ENCODE measurements at places on chromosomes 13 and 19.
A peak's percentile ranks its signal among the peaks of the same experiment; 100 is the strongest.

DNA sequence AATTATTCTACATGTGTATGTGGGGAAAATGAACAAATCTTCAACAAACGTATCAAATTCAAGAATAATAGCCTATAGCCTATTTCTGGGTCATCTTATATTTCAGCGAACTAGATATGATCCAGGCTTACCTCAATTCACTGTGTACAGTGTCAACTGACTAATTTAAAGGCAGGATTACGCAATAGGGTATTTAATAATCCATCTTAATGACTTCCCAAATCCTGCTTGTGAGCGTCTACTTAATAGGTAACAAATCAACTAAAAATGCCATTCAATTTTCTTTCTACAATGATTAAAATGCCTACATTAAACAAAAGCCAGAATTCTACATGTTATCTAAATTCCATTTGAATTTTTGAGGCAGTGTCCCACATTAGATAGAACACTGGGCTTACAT lies 67.0 kb downstream of the USP12 start:
- DNase-seq: no peak

DNA sequence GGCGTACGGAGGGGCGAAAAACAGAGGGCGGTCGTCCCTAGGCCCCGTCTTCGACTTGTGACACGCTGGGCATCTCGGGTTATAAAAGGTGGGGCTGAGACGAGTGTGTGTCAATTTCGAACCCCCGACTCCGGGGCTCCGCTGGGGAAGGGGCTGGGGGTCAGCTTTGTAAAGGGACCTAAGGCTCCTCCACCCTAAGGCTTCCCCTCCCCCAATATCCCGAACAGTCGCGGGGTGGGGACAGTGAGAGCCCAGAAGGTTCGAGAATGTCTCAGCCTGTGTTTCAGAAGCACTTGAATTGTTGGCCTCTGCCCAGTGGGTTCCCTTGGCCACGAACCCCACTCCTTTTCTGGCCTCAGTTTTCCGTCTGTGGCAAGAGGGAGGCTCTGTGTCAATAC lies 450 bp downstream of the SELENOW start:
- no peak for DNase-seq

DNA sequence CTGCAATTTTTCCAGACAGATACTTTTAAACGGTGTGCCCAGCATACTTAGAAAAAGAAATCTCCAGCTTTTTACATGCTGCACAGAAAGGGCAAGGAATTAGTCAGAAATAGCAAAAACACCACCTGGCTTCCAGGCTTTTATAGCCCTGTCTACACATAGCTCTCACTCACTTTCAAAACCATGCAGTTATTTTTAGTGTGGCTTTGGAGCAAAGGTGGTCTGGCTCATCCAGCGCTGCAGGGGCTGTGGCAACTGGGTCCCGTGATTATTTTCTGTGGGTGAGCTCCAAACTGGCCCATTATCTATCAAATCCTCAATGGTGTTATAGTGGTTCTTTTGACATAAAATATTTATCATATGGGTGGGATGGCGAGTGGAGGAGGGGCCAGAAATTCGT lies 57.0 kb downstream of the COL4A2 start:
- DNase-seq: no peak

DNA sequence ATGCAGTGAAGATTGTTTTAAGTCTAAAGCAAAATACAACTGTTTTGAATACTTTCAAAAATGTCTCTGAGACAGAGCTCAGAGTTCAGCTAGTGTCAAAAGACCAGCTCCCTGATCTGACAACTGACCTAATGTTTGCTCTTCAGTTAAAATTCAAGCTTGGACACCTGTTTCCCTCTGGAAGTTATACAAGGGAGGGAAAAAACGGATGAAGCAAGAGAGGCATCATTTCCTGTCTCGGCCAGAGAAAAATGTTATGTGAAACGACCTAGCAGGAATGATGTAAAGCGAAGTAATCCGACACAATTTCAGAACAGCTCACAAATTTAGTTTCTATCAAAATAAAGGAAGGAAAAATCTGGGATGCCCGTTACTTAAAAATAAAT lies 59.4 kb downstream of the ZAR1L start:
- no peak for DNase-seq

DNA sequence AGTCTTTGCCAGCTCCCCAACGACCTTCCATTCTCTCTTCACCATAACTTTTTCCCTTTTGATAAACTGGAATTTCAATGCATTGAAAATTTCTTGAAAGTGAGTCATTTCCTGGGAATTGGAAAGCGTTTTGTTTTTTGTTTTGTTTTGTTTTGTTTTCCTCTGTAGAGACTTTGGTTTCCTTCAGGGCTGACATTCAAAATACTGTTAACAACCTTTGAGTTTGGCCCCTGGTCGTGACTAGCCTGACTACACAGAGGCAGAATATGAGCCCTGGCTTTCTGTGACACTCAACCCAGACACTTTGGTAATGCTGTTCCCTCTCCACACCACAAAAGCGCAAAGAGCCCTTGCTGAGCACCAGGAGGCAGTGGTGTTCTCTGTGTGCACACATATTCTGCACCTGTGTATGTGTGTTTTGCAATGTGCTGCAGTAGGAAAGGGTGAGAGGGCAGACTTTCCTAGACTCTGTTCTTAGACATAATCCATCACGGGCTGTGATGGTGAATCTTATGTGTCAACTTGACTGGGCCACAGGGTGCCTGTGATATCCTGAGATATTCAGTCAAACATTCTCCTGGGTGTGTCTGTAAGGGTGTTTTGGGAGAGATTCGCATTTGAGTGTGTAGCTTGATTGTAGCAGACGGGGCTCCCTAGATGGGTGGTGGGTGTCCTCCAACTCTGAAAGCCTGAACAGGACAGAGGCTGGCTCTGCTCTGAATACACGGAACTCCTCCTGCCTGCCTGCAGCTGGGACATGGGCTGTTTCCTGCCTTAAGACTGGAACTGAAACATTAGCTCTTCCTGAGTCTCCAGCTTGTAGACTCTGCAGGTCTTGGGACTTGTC lies 29.5 kb upstream of the ANKRD10 start:
- DNase-seq: no peak

GRCh38 chr13:98549006-98549727 lies 27.7 kb downstream of the STK24 start:
- DNase-seq: no peak

DNA sequence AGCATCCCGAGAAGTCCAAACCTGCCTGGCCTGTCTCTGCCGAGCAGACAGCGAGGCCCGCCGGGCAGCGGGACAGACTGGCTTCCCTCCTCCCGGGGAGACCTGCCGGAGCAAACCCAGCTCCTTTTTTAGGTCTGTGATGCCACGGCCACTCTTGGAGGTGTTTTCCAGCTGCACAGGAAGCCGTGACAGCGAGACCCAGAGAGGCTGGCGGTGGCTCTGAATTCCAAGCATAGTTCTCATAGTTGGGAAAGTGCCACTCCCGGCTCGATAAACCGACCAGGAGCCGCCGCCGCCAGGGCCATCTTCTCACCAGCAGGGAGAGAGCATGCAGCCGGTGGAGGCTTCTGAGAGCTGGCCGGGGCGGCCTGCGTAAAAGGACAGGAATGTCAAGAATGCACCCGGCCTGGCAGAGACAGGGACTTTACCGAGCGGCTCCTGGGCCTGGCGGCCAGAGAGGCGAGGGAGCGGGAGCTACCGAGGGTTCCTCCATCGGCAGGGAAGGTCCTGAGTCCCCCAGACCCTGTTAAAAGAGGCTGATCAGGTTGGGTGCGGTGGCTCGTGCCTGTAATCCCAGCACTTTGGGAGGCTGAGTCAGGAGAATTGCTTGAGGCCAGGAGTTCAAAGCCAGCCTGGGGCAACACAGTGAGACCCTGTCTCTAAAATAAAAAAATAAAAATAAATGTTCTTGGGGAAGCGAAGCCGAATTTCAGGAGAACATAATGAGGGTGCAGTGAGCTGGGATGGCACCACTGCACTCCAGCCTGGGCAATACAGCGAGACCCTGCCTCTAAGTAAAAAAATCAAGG lies 64.9 kb downstream of the GADD45B start:
- DNase-seq: no peak

- DNase-seq: peak; percentile 26
Observed at GRCh38 chr19:22783651-22784410, at the start of gene ZNF99. Gene ZNF99 (minus strand): TSS chr19:22784151. CDS start chr19:22784016, 135 bp downstream.

DNA sequence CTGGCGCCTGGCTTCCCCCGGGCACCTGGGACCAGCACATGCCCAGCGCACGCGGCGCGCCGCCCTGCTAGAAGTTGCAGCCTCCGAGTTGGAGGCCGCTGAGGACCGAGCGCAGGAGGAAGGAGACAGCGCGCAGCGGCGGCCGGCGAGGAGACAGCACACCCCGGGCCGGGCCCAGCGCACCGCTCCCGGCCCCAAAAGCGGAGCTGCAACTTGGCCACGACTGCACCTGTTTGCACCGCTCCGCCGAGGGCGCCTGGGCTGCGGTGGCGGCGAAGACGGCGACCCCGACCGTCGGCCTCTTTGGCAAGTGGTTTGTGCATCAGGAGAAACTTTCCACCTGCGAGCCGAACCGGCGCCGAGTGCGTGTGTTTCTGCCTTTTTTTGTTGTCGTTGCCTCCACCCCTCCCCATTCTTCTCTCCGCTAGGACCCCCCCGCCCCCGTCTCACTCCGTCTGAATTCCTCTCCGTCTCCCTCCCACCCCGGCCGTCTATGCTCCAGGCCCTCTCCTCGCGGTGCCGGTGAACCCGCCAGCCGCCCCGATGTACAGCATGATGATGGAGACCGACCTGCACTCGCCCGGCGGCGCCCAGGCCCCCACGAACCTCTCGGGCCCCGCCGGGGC lies at the start of gene SOX1:
TSS of gene SOX1 (plus strand) at position 34 of the 626 bp plus-strand sequence. CDS start at position 544, 510 bp downstream.
- DNase-seq: no peak

GRCh38 chr13:83150616-83151307 lies 731.5 kb downstream of the SLITRK1 start:
- no peak for DNase-seq

- no peak for DNase-seq
Observed at GRCh38 chr13:50730496-50731351, 112.8 kb downstream of the DLEU7 start.

DNA sequence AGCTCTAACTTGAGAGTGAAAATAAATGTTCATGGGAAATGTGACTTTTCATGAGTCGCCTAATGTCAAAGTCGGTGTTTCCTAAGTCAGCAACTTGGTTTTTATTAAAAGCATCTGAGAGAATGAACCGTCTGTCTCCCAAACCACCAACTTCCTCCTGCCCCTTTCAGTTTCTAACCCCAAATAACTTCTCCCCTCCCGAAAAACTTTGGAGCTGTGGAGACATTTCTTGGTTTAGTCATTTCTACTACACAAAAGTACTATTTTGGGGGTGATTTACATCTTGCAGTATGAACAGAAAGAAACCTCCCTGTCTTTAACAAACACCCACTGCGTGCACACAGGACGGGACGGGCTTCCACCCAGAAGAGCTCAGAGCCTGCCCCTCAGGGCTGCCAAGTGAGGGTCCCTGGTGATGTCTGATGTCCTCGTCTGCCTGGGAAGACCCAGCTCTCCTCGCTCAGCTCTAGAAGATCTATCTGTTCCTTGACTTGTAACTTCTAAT lies 65.0 kb downstream of the RASA3 start:
- peak; percentile 29 for DNase-seq

- DNase-seq: no peak
Observed at GRCh38 chr13:25902455-25902854, 149.4 kb downstream of the SHISA2 start.

Data from CD4-positive, alpha-beta T cell treated with Interleukin-4 for 1 hour (primary cell).